AG04450 (cell line): ENCODE measurements at places on chromosomes 1 and 21. TPM values are rescaled to one million over a fixed set of nuclear protein-coding genes. Genes with fewer than 3 reads are reported as not detected.

Gene PWP2
- polyA plus RNA-seq = 12.1 and 12.9 TPM in 2 replicates

Gene GJA5
- polyA plus RNA-seq = not detected in 2 replicates

Gene BSND
- polyA plus RNA-seq = not detected in 2 replicates

Gene ARHGEF16
- polyA plus RNA-seq = not detected in 2 replicates

- no peak for DNase-seq
These were observed 692 bp downstream of the DPH2 start for GRCh38 chr1:43970502-43970901.

DNA sequence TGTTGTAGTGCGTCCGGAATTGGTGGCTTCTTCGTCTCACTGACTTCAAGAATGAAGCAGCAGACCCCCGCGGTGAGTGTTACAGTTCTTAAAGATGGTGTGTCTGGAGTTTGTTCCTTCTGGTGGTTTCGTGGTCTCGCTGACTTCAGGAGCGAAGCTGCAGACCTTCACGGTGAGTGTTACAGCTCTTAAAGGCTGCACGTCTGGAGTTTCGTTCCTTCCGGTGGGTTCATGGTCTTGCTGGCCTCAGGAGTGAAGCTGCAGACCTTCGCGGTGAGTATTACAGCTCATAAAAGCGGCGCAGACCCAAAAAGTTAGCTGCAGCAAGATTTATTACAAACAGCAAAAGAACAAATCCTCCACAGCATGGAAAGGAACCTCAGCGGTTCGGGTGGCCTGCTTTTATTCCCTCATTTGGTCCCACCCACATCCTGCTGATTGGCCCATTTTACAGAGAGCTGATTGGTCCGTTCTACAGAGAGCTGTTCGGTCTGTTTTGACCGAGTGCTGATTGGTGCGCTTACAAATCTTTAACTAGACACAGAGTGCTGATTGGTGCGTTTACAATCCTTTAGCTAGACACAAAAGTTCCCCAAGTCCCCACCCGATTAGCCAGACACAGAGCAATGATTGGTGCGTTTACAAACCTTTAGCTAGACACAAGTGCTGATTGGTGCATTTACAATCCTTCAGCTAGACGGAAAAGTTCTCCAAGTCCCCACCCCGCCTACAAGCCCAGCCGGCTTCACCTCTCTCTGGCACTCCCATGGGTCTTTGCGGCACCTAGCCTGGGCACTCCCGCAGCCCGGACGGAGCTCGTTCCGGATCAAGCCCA, 49.6 kb upstream of the KRTAP19-8 start:
- no peak for DNase-seq
